A549 treated with Mapracorat at 1 μM for 4 hours (cell line): ENCODE measurements at places on chromosomes 1 and 21. TPM values are rescaled to one million over a fixed set of nuclear protein-coding genes. Genes with fewer than 3 reads are reported as not detected.

The IL10RB gene
- 16.6 to 18.6 TPM (median 18.0 TPM) in 5 replicates for total RNA-seq

The SYPL2 gene
- 0.06 to 0.13 TPM (median 0.10 TPM) in 4 of 5 replicates, not detected in the other for total RNA-seq

The TBX19 gene
- 0.35 to 1.00 TPM (median 0.68 TPM) in 5 replicates for total RNA-seq

The NUCKS1 gene
- 77.6 to 147 TPM (median 116 TPM) in 5 replicates for total RNA-seq

The MARCKSL1 gene
- total RNA-seq, result 56.5 to 70.2 TPM (median 68.3 TPM) in 5 replicates

The LCE3E gene
- total RNA-seq, result 0.30 to 0.54 TPM in 2 of 5 replicates, not detected in the others

The PRAMEF9 gene
- not detected in 5 replicates for total RNA-seq

The MTF2 gene
- 9.0 to 13.1 TPM (median 12.7 TPM) in 5 replicates for total RNA-seq

The SLC6A17 gene
- total RNA-seq, result 4.1 to 5.9 TPM (median 5.6 TPM) in 5 replicates

The GBP5 gene
- 0.06 to 0.09 TPM (median 0.06 TPM) in 3 of 5 replicates, not detected in the others for total RNA-seq

The IFI44 gene
- total RNA-seq, result 0.24 to 0.84 TPM (median 0.60 TPM) in 5 replicates

The PTGER3 gene
- total RNA-seq, result not detected in 5 replicates

The MIXL1 gene
- 0.23 TPM in 1 of 5 replicates, not detected in the others for total RNA-seq

The DISC1 gene
- 0.10 to 0.24 TPM (median 0.19 TPM) in 5 replicates for total RNA-seq

The FMO5 gene
- total RNA-seq, result 0.10 to 0.45 TPM (median 0.20 TPM) in 5 replicates

The DNALI1 gene
- total RNA-seq, result 0.06 to 0.26 TPM (median 0.18 TPM) in 4 of 5 replicates, not detected in the other

The TARS2 gene
- total RNA-seq, result 19.2 to 22.0 TPM (median 20.3 TPM) in 5 replicates

The BGLAP gene
- total RNA-seq, result 0.21 to 0.33 TPM (median 0.25 TPM) in 3 of 5 replicates, not detected in the others

The SNIP1 gene
- 9.7 to 14.4 TPM (median 13.6 TPM) in 5 replicates for total RNA-seq

The BSND gene
- not detected in 5 replicates for total RNA-seq

The CFAP141 gene
- not detected in 5 replicates for total RNA-seq

The CTH gene
- 1.2 to 1.8 TPM (median 1.5 TPM) in 5 replicates for total RNA-seq

The TRNP1 gene
- 182 to 277 TPM (median 266 TPM) in 5 replicates for total RNA-seq

The ZFP69 gene
- not detected in 5 replicates for total RNA-seq

The NHLH1 gene
- total RNA-seq, result 0.38 to 0.74 TPM (median 0.39 TPM) in 5 replicates

The IQCC gene
- 1.2 to 2.4 TPM (median 1.8 TPM) in 5 replicates for total RNA-seq

The LEFTY2 gene
- 0.08 to 0.49 TPM in 2 of 5 replicates, not detected in the others for total RNA-seq

The ZNF683 gene
- not detected in 5 replicates for total RNA-seq

The TFF2 gene
- not detected in 5 replicates for total RNA-seq

The SDC3 gene
- total RNA-seq, result 7.6 to 12.9 TPM (median 10.5 TPM) in 5 replicates

The APOBEC4 gene
- total RNA-seq, result not detected in 5 replicates

The TTC34 gene
- total RNA-seq, result 0.01 to 0.07 TPM (median 0.05 TPM) in 5 replicates

The TUFT1 gene
- 8.4 to 10.4 TPM (median 9.2 TPM) in 5 replicates for total RNA-seq

The H3-3A gene
- 389 to 432 TPM (median 410 TPM) in 5 replicates for total RNA-seq

The HCRTR1 gene
- total RNA-seq, result not detected in 5 replicates

The RGS8 gene
- total RNA-seq, result not detected in 5 replicates

The OR2T2 gene
- not detected in 5 replicates for total RNA-seq

The C1orf226 gene
- total RNA-seq, result 0.77 to 1.2 TPM (median 0.93 TPM) in 5 replicates

The PGBD5 gene
- total RNA-seq, result 0.19 to 0.56 TPM (median 0.37 TPM) in 5 replicates

The OR4F16 gene
- total RNA-seq, result not detected in 5 replicates

The CDA gene
- total RNA-seq, result 29.1 to 42.2 TPM (median 35.4 TPM) in 5 replicates

The OR2G6 gene
- not detected in 5 replicates for total RNA-seq

The P3H1 gene
- total RNA-seq, result 24.9 to 32.8 TPM (median 31.5 TPM) in 5 replicates

The NIBAN1 gene
- 0.81 to 1.3 TPM (median 0.90 TPM) in 5 replicates for total RNA-seq

The RNF207 gene
- total RNA-seq, result 7.9 to 17.0 TPM (median 14.1 TPM) in 5 replicates

The STPG1 gene
- 6.6 to 7.4 TPM (median 6.8 TPM) in 5 replicates for total RNA-seq

The EEIG2 gene
- total RNA-seq, result 4.3 to 5.4 TPM (median 5.3 TPM) in 5 replicates

The CYP4X1 gene
- total RNA-seq, result 0.07 TPM in 1 of 5 replicates, not detected in the others

The DMBX1 gene
- total RNA-seq, result 0.63 to 1.2 TPM (median 0.94 TPM) in 5 replicates

The THEM5 gene
- total RNA-seq, result not detected in 5 replicates

The HSD11B1 gene
- total RNA-seq, result 0.39 to 0.63 TPM (median 0.43 TPM) in 5 replicates

The SIK1 gene
- total RNA-seq, result 12.1 to 19.5 TPM (median 16.2 TPM) in 5 replicates

The NEK7 gene
- 10.8 to 18.0 TPM (median 16.1 TPM) in 5 replicates for total RNA-seq

The ILDR2 gene
- total RNA-seq, result 0.02 to 0.05 TPM (median 0.03 TPM) in 3 of 5 replicates, not detected in the others

The ZNF678 gene
- 1.1 to 2.4 TPM (median 1.7 TPM) in 5 replicates for total RNA-seq

The UBQLN4 gene
- 32.9 to 41.6 TPM (median 39.7 TPM) in 5 replicates for total RNA-seq

The B3GALT2 gene
- not detected in 5 replicates for total RNA-seq

The DCDC2B gene
- total RNA-seq, result not detected in 5 replicates

The IVL gene
- 0.06 to 0.13 TPM (median 0.10 TPM) in 3 of 5 replicates, not detected in the others for total RNA-seq

The PIK3CD gene
- total RNA-seq, result 6.2 to 8.6 TPM (median 7.5 TPM) in 5 replicates
